ENCODE measurements at places on chromosomes 1 and 21.

DNA sequence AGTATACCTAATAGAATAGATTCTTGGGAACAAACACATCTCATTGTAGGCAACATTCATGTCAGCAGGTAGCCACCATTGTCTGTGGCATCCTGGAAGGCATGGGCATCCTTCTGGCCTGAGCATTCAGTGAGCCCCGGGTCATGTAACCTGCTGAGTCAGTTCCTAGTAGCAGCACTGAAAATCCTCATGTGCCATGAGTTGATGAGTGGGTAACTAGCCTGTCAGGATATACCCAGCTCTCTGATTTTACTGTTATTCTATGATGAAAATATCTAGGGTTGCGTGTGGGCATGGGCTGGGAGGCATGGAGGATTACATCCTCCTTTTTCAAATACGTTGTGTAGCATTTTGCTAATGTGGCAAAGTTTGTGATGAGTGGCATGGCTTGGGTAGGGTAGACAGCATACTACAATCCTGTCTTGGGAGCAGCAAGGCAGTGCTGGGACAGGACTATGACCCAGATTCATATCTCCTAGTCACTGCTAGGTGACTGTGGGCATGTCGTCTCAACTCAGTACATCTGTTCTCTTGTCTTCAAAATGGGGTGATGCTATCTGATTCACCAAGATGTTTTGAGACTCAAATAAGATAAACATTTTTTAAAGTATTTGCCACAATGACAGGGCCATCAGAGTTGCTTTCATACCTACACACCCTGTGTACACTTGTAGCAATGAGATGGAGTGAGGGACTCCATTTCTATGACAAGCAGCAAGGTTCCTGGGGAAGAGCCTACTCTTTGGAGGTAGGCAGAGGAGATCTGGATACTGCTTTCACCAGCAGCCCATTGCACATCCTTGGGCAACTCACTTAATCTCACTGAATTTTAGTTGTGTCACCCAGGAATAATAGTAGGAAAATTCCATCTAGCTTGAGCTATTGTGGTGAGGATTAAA is 62.5 kb downstream of the CD58 start:
- no peak for DNase-seq

DNA sequence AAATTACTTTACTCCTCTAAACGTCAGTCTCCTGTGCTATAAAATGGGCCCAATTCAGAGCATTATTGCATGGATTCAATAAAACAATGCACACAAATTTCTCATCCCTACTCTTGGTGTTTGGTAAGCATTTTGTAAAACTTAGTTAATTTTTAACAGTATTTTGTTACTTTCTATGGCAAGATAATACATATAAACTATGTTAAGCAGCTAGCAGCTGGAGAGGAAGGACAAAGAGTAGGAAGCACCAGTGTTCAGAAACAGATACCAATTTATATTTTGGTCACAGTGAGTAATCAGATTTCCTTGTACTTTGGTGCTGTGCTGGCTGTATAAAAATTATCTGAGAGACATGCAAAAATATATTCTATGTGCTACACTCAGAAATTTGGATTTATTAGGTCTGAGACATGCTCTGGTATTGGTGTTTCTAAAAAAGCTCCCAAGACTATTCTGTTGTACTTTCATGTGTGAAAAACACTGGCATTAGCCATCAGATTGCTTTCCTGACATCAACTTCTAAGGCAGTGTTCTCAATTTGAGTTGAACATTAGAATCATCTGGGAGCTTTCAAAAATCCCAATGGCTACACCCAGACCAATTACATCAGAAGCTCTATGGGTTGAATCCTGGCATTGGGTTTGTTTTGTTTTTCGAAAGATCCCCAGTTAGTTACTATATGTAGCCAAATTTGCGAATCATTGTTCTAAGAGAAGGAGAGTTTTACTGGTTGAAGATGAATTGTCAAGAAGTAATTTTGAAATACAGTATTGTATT is 100.3 kb upstream of the C1orf87 start:
- DNase-seq, result no peak

GRCh38 chr1:22332795-22333499 is 118.7 kb upstream of the ZBTB40 start:
- DNase-seq, result no peak

DNA sequence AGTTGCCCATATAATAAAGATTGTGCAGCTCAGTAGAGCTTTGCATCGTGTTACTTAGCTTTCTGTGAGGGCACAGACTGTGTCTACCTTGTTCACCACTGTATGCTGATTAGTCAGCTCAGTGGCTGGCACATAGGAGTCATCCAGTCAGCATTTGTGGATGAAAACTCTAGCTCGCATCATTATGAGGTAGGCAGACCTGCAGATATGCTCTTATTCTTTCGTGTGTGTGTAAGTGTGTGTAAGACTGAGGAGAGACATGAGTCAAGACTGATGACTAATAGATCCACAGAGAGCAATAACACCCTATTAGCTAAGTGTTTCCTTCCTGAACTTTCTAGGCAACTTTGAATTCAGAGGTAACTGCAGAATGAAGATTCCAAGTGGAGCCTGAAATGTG is 17.1 kb downstream of the TTF2 start:
- DNase-seq, result no peak

DNA sequence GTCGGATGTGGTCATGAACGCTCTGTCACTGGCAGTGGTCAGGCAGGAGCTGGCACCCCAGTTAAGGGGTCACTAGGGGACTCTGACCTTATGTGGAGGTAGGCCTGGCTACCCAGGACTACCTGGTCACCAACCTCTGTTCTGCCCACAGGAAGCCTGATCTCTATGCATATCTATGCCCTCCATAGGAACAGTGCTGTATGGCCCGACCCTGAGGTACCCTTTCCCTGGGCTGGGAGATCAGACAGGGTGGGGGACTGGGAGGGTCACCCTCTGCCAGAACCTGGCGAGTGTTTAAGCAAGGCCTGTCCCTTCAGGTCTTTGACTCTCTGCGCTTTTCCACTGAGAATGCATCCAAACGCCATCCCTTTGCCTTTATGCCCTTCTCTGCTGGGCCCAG is 19.0 kb downstream of the CYP4B1 start:
- DNase-seq, result no peak

GRCh38 chr1:168261390-168261789 is 19.3 kb upstream of the TBX19 start:
- no peak for DNase-seq

GRCh38 chr1:17678011-17678410 is 77.1 kb upstream of the ACTL8 start:
- no peak for DNase-seq

Data from neural crest cell (in vitro differentiated cells).